ENCODE measurements at places on chromosomes 5 and 9.

DNA sequence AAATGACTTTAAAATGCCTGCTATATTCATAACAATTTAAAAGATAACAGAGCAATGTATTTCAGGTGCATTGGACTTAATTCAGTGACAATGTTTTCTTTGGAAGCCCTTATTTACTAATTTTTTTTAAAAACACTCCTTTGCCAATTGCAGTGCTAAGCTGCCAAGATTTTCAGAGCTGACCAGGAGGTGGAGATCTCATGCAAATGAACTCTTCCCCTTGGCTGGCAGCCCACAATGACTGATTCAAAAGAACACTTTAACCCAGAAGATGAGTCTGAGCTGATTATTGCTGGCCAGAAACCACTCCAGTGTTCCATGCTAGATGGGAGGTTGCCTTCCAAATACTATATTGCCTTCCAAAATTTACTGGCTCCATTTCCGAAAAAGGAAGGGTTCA is 128.3 kb upstream of the CCNH start:
- no peak for DNase-seq

DNA sequence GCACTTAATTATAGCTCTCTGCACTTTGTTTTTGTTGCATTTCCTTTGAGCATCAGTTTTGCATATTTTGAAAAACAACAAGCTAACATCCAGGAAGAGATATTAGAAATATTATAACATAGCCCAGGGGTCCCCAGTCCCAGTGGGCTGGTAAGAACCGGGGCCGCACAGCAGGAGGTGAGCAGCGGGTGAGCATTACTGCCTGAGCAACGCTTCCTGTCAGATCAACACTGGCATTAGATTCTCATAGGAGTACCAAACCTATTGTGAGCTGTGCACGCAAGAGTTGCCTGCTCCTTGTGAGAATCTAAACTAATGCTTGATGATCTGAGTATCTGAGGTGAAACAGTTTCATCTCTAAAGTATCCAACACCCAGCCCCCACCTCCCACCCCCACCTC is 675.9 kb upstream of the ZNF608 start:
- DNase-seq = no peak

- DNase-seq = no peak
These were observed 106.5 kb downstream of the NFIB start for GRCh38 chr9:14207352-14207995.

GRCh38 chr9:2465921-2466460 is 155.6 kb upstream of the VLDLR start:
- DNase-seq = no peak

DNA sequence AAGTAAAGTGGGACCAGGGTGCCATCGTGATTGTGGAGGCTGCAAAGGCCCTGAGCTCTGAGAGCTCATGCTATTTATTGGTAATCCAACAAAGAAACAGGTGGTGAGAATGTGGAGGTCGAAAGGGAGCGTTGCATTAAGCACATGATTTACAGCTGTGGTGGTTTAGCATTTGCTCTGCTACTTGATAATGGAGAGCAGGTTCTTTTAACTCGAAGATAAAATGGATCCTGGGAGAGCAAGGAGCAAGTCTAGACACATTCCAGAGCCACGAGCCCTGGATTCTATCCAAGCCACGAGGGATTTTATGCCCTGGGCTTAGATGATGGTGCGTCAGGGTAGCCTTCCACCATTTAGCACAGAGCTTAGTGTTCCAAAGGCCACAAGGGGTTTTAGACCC is 1710.1 kb upstream of the CDH9 start:
- DNase-seq = no peak

GRCh38 chr5:36751886-36752285 is 124.7 kb upstream of the NIPBL start:
- no peak for DNase-seq

DNA sequence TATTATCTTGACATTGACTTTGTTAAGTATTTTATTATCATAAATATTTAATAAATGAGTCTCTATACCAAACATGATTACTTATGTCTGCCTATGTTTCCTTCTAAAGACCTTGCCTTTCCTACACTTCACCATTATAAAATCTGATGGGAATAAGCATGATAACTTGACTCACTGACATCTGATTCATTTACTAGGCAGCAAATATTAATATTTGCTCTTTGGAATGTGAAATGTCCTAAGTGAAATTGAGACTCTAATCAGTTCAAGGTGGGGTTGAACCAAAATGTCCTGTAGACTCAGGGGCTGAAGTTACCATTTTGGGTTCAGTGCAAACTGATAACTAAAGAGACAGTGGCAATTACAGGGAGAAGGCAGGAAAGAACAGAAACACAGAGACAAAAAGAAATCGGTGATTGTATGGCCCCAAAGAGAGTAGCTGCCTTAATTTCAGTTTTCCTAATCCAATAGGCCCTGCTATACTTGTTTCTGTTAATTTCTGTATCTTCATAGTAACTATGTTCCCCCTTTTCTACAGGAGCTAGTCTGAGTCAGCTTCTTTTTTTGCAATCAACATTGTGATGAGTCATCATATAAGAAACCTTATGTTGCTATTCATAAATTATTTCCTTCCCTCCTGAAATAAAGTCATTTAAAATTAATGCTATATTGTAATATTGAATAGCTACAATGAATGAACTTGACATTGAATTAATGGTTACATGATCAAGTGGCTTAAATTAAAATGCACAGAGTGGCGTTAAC is 296.8 kb downstream of the PDE4D start:
- DNase-seq = peak; percentile 10

- DNase-seq = no peak
These were observed 214.6 kb downstream of the PDZD2 start for GRCh38 chr5:31853398-31854135.

- no peak for DNase-seq
These were observed 111.9 kb downstream of the CNTLN start for GRCh38 chr9:17246770-17247169.

- DNase-seq = no peak
These were observed 71.5 kb downstream of the MRPS27 start for GRCh38 chr5:72248410-72248981.

DNA sequence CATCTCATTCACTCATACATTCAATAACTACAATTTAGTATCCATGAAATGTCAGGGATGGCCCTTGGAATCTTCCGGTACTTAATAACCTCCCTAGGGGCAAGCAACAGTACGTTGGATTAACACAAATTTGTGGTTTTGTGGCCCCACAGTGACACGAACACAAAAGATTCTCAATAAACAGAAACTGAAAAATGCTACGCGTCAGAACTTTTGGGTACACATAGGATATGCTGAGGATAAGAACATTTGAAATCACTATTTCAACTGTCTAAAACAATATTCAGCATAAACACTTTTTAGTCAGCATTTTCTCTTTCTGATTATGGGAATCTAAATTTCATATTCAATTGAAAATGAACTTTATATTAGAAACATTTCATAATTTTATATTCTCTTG is 107.0 kb upstream of the GPR151 start:
- DNase-seq = no peak
